Pulmonary artery endothelial cell (primary cell): ENCODE measurements at places on chromosomes 7 and 10. TPM values are rescaled to one million over a fixed set of nuclear protein-coding genes. Genes with fewer than 3 reads are reported as not detected.

Gene PLXNA4
- 12.5 and 15.5 TPM in 2 replicates for total RNA-seq

Gene ZCCHC24
- 5.1 and 5.7 TPM in 2 replicates for total RNA-seq

Gene PAX4
- total RNA-seq: not detected in 2 replicates

Gene AS3MT
- total RNA-seq: 1.4 and 3.0 TPM in 2 replicates

Gene TMEM273
- 0.78 and 1.3 TPM in 2 replicates for total RNA-seq

Gene OPALIN
- not detected in 2 replicates for total RNA-seq

Gene GFRA1
- 0.07 and 2.1 TPM in 2 replicates for total RNA-seq
